ENCODE measurements at places on chromosomes 12 and 14.

GRCh38 chr14:64656986-64657385 lies 47.2 kb upstream of the PLEKHG3 start:
- no peak for DNase-seq

DNA sequence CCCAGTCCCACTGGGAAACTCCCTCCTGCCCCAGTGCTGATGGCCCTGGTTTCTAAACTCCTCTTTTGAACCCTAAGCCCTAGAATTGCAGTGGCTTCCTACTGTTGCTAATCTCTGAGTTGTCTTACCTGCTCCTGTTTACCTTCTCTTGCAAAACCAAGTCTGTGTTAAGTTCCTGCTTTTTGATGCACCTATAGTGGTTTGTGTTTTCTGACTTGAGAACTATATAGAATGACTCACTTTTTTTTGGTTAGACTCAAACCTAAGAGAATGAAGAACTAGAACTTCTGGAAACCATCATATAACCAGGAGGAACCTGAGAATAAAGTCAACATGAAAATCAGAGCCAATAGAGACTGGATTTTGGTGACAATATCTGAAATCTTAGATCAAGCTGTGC lies 5.5 kb upstream of the GAS2L3 start:
- no peak for DNase-seq

DNA sequence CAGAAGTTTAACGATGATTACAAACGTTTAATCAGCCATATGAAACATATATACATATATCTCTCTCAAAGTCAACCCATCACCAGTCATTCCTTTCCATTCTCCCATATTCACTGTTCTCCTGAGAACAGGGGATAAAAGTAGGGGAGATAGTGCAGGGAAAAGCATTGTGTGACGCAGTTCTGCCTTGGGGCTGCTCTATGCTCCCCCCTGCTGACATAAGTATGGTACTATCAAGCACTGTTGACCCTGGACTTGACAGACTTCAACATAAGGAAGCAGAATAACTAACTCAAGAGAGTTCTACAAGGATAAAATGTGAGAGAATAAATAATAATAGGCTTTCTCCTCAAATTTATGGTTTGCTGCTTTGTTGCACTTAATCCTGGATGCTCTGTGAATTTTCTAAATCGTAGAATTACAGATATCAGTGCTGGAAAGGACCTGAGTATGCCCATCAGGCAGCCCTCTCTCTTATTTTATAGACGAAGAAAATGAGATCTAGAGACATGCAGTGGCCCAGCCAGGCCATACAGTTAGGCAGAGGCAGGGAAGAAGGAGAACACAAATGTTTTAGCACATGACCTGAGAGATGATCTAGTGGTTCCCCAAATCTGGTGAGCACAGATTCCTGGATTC lies 87.2 kb downstream of the SCN8A start:
- DNase-seq = peak; percentile 21

DNA sequence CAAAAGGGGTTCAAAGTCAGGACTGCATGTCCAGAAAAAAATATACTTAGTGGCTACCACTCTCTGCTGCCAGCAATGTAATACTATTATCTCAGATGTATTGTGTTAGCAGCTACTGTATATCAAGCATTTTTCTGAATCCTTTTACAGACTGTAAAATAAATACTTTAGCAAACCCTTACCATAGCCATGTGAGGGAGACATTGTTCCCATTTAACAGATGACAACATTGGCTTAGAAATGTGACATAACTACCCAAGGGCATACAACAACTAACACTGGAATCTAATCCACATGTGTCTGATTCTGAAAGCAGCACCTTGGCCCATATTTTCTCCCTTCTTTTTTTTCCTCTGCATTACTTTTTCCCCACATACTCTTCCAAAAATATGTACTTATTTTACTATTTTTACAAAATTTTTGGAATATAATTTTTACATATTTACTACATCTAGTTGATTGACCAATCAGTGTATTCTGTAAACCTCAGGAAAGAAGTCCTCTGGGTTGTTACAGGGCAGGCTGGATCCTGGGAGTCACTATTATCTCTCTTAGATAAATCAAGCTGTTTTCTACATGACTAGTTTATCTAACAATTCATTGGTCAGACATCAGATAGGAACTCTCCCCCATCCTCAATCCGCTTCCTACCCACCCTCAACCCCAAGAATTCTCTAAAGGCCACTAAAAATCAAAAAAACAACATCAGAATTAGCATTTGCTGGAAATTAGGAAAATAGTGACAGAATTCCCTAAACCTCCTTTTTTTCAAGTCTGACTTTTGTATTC lies 154.1 kb downstream of the BTG1 start:
- no peak for DNase-seq

DNA sequence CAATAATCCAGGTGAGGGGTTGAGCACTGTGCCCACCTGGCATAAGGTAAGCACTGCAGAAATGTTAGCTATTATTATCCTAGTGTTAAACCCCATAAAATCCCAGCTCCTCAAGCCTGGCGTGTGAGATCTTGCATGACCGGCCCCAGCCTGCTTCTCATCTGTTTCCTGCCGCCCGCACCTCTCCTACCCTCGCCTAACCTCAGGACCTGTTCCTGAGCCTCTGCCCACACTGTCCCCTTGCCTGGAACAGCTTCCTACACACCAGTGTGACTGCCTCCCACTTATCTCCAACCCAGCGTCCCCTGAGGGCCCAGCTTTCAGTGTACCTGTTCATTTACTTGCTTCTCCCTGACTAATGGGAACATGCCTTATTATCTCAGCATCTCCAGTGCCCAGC lies 24.7 kb downstream of the ISCA2 start:
- DNase-seq = no peak

DNA sequence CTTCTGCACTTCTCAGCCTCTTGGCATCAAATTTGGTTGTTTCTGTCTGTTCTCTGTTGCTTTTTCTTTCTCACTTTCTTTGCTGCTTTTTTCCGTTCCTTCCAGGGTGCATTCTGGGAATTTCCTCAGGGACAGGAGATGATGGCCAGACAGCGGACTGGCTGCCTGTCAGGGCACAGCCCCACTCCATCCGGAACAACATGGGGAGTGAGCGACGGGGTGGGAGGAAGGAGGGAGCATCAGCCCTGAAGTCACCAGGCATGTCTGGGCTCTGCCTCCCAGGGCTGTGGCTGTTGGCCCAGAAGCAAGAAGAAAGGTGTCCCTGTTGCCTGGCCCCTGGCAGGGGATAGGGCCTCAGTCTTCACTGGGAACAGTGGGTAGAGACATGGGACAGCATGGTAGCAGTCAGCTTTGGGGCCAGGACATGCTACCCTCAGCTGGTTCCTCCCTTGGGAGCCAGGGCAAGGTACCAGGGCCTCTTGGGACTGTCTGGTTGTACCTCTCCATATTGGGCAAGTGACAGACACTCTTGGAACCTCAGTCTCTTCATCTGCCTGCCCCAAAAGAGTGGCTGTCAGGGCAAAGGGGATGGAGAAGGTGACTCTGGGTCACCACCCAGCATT lies 8.6 kb downstream of the PGF start:
- DNase-seq = no peak
